ENCODE measurements at places on chromosomes 11 and 22. TPM values are rescaled to one million over a fixed set of nuclear protein-coding genes. Genes with fewer than 3 reads are reported as not detected.

The POTEH gene
- total RNA-seq: not detected

The HORMAD2 gene
- not detected for total RNA-seq

DNA sequence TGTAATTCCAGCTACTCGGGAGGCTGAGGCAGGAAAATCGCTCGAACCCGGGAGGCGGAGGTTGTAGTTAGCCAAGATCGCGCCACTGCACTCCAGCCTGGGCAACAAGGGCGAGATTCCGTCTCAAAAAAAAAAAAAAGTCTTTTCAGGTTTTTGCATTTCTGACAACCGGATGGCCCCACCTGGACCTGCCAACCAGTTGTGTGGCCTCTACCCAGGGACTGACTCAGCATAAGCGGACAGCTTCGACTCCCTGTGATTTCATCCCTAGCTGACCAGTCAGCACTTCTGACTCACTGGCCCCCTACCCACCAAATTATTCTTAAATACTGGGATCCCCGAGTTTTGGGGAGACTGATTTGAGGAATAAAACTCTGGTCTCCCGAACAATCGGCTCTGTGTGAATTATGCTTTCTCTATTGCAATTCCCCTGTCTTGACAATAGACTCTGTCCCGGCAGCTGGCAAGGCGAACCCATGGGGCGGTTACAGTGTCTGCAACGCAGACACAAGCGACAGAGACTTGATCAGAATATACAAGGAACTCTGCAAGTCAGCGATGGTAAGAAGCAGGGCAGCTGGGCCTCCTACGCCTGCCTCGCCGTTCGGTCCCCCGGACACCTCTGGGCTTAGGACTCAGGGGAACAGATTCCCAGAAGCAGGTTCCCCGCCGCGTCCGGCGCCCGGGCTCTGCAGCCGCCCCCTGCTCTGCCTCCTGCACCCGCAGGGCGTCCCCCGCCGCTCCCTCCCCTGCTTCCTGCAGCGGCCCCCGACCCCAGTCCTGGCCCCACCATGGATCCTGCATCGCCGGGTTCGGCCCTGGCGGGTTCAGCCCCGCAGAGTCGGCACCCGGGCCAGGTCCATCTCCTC, 741 bp upstream of the TALDO1 start:
- DNase-seq: peak; percentile 54

GRCh38 chr22:17726928-17727897, 47.1 kb downstream of the BID start:
- no peak for DNase-seq

The TBX1 gene
- not detected for total RNA-seq

DNA sequence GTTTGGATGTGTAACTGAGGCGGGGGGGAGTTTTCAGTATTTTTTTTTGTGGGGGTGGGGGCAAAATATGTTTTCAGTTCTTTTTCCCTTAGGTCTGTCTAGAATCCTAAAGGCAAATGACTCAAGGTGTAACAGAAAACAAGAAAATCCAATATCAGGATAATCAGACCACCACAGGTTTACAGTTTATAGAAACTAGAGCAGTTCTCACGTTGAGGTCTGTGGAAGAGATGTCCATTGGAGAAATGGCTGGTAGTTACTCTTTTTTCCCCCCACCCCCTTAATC, 2.3 kb downstream of the MALAT1 start:
- DNase-seq: no peak

Measured in activated CD4-positive, alpha-beta memory T cell treated with anti-CD3 and anti-CD28 coated beads for 36 hours (primary cell).